ENCODE measurements at places on chromosomes 11 and 22.
A peak's percentile ranks its signal among the peaks of the same experiment; 100 is the strongest.

DNA sequence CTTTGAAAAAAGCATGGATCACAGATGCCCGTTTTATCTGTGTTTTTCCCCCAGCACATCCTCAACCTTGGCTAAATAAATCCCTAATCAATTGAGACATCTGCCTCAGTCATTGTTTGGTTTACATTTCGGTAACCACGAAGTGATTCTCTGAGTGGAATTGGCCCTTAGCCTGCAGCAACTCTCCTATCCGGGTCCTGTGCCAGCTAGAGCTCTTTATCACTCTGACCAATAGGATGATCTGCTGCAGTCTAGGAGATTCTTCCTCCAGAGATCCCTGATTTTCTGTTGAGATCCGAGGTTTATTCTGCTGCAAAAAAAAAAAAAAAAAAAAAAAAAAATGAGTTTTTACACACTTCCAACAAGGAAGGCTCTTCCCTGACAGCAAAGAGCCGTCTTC lies 137.3 kb downstream of the KCNA4 start:
- no peak for DNase-seq

DNA sequence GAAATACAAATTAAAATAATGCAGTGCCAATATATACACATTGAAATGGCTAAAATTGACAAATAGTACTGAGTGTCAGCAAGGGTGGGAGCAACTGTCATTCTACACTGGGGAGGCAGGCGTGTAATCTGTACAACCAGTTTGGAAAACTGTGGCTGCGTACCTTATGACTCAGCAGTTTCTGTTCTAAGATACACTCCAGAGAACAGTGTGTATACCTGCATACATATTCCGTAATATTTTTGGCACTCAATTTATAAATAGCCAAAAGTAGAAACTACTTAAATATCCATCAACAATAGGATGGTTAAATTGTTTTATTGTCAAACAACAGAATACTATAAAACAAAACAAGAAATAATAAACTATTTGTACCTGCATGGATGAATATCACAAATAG lies 57.6 kb downstream of the RNF169 start:
- no peak for DNase-seq

DNA sequence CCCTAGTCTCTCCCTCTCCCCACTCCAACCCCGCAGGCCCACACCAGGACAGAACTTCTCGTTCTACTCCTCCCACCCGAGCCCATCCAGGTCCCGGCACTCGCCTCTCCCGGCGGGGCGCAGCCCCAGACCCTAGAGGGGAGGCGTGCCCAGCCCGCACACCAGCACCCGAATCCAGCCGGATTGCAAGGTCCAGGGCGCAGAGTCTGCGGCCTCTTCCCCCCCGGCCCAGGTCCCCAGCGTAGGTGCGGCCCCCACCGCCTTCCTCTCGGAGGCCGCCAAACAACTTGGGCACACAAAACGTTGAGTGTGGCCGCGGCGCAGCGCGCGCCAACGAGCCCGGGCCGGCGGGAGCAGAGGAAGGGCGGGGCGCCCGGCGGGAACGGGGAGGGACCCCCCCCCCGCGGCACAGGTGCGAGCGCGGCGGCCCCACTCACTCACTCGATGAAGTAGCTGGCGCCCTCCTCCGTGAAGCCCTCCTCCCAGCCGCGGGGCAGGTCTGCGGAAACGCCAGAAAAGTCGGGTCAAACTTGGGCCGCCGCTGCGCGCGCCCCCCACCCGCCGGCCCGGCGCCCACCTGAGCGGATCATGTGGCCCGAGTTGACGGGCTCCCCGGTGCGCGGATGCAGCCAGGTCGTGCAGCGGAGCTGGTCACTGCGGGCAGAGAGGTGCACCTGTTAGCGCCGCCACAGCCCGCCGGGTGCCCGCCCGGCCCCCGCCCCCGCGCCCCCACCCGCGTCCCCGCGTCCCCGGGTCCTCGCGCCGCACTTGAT lies 480 bp downstream of the PLEKHA7 start:
- no peak for DNase-seq

- no peak for DNase-seq
These were observed 43.2 kb downstream of the IGLL5 start for GRCh38 chr22:22930571-22931556.

GRCh38 chr11:103530257-103530656 lies 421.0 kb downstream of the DYNC2H1 start:
- no peak for DNase-seq

GRCh38 chr11:16876053-16876752 lies 137.8 kb downstream of the C11orf58 start:
- DNase-seq = no peak

GRCh38 chr22:41780746-41781505 lies 19.6 kb upstream of the CCDC134 start:
- DNase-seq = no peak

DNA sequence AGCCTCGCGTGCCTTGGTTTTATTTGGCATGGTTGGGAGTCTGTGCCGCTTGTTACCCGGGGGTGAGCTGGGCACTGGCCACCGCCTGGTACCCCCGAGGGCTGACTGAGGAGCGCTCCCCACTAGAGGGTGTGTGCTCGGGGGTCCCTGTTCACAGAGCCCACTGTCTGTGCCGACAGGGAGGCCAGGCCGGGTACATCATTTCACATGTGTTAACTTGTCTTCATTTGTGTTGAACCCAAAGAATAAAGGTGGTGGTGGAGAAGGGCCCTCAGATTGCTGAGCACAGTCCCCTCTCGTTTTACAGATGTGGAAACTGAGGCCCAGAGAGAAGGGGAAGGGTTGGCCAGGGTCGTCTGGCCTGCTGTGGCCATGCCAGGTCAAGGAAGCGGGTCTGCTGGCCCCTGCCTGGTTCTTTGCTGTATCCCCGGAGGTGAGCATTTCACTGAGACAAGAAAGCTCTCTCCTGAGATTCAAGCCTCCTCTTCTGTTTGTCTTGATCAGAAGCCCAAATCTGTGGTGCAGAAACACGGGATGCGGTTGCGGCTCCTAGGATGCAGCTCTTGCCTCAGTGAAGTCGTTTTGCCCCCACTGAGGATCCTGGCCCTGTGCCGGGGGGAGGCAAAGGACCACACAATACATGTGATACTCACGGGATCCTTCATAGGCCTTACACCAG lies 60.8 kb downstream of the FBLN1 start:
- no peak for DNase-seq

- no peak for DNase-seq
These were observed 616.6 kb downstream of the TBC1D22A start for GRCh38 chr22:47379037-47379436.

DNA sequence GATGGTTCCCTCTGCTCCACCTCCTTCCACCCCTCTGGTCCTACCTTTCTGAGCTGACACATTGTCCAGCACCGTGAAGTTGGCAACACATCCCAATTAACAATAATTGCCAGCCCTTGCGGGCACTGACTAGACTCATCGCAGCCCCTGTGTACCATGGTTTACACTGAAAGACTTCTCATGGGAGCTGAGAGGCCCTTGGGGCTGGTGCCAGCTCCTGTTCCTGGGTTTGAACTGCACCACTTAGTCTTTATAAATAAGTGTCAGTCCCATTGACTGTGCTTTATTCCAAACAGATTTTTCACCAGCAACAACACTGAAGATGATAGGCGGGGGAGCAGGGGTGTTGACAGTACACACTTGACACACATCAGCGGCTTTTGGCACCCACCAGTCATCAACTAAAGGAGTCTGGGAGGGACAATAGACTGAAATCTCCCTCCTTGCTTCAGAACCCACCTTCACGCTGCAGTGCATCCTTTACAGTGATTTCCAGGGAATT lies 447.3 kb downstream of the NTM start:
- no peak for DNase-seq

DNA sequence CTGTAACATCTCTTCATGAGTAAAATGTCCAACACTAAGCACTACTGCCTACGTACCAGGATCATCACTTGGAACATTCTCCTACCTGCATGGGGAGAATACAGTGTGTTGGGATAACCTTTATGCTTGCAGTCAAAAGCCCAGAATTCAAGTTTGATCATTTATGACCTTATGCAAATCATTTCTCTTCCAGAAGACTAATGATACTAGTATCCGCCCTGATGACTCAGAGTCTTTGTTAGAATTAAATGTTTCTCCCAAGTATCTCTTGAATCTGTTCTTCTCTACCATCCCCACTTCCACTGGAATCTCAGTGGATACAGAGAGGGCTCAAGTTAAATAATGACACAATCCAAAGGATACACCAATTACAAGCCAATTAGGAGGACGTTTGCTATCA lies 12.4 kb downstream of the MAJIN start:
- no peak for DNase-seq

DNA sequence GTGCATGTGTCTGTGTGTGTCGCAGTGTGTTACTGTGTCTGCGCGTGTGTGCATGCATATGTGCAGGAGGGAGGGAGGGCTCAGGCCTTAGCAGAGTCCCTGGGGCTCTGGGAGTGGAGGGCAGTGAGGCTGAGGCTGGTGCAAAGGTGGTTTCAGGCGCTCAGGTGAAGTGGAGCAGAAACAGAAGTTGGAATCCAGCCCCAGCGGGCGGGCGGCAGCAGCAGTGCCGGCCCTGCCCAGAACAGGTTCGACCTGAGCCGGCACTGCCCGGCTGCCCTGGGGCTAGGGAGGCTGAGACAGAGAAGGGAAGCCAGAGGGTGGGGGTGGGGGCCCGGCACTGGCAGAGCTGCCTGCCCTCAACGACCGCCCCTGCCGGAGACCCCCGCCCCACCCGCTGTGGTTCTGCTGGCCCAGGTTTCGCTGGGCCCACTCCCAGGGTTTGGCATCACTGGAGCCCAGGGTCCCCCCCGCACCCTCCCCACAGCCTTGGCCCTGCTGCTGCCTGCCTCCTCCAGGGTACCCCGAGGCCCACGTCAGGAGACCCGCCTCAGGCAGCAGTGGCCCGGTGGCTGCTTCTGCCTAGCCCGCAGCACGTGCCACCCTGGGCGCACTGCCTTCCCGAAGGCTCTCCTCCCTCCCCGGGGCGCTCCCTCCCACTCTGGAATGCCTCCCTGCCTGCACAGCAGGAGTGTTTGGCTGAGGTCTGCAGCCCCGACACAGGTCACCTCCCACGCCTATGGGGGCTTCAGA lies 13.3 kb downstream of the ASCL2 start:
- DNase-seq = no peak

DNA sequence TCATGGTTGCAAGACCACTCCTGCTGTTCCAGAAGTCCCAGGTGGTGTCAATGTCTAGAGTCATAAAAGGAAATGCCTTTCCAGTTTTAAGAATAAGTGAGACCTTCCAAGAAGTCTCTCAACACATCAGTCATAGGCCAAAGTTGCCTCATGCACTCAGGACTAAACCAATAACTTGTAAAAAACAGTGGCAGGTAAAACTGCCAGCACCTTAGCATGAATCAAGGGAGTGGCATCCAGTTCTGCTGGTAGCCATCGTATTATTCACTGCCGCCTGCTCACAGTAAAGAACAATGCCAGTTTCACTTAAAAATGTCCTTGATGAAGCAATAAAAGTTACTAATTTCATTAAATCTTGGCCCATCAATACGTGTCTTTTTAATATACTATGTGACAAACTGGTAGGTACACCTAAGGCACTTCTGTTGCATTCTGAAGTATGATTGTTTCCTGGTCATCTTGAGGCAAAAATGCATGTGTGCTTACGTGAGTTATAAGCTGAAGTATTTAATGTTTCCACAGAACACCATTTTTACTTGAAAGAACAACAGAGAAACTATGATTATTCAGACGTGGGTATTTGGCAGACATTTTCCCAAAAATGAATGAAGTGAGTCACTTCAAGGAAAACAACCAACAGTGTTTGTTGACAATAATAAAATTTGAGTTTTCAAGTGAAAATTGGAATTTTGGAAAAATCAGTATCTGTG lies 125.2 kb upstream of the SNX19 start:
- no peak for DNase-seq

GRCh38 chr11:111063726-111064517 lies 181.6 kb upstream of the POU2AF2 start:
- no peak for DNase-seq

DNA sequence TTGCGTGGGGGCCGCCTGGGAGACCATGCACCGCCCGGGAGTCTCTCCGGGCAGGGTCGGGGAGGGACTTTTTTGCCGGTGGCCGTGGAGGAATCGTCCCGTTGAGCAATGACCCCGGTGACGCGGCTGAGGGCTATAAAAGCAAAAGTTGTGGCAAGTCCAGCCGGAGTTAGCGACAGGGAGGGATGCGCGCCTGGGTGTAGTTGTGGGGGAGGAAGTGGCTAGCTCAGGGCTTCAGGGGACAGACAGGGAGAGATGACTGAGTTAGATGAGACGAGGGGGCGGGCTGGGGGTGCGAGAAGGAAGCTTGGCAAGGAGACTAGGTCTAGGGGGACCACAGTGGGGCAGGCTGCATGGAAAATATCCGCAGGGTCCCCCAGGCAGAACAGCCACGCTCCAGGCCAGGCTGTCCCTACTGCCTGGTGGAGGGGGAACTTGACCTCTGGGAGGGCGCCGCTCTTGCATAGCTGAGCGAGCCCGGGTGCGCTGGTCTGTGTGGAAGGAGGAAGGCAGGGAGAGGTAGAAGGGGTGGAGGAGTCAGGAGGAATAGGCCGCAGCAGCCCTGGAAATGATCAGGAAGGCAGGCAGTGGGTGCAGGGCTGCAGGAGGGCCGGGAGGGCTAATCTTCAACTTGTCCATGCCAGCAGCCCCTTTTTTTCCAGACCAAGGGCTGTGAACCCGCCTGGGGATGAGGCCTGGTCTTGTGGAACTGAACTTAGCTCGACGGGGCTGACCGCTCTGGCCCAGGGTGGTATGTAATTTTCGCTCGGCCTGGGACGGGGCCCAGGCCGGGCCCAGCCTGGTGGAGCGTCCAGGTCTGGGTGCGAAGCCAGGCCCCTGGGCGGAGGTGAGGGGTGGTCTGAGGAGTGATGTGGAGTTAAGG lies at the start of gene NEAT1:
Gene NEAT1 (plus strand): TSS at position 166 of the 883 bp plus-strand sequence.
- DNase-seq = peak; percentile 66

GRCh38 chr11:60482361-60482760 lies 10.2 kb upstream of the MS4A12 start:
- DNase-seq = no peak

- no peak for DNase-seq
These were observed 15.8 kb upstream of the ZC3H12C start for GRCh38 chr11:110077346-110077745.

GRCh38 chr11:47768101-47768612 lies 1.0 kb upstream of the FNBP4 start:
- DNase-seq = peak; percentile 85

- DNase-seq = no peak
These were observed 131.1 kb upstream of the OPCML start for GRCh38 chr11:133663135-133663985.

DNA sequence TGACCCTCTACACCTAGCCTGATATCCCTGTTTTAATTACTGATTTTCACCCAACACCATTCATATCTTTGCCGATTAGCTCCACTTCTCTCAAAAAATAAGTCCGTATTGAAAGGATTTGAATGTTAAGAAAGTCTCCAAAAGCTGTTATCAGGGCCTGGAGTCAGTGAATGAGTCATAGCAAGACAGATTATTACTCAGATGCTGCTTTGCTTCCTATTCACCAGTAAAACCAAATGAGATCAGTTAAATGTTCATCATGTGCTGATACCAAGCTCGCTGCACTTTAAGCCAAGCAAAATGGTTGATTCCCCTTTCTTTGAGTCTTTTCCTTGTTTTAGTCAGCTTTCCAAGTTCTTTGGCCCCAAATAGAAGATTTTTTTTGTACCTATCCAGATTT lies 228.4 kb downstream of the FAT3 start:
- no peak for DNase-seq

- no peak for DNase-seq
These were observed 20.5 kb upstream of the EFCAB6 start for GRCh38 chr22:43832393-43833265.

GRCh38 chr22:33034753-33035152 lies 23.4 kb downstream of the SYN3 start:
- DNase-seq = no peak

- DNase-seq = no peak
These were observed 27.7 kb downstream of the EMID1 start for GRCh38 chr22:29233277-29233877.

GRCh38 chr11:36212564-36213392 lies 76.4 kb downstream of the COMMD9 start:
- no peak for DNase-seq

GRCh38 chr11:47850337-47850736 lies 2.2 kb upstream of the NUP160 start:
- DNase-seq = no peak

Data from NCI-H187 treated with DMSO at 0.1 percent for 48 hours (cell line).